ENCODE measurements at places on chromosomes 13 and 19. TPM values are rescaled to one million over a fixed set of nuclear protein-coding genes. Genes with fewer than 3 reads are reported as not detected.

- DNase-seq, result no peak
Observed at GRCh38 chr13:97855570-97856303, 97.7 kb upstream of the IPO5 start.

Gene NBEA
- total RNA-seq, result 0.12 TPM

Gene ZNF763
- 0.85 TPM for total RNA-seq

Gene FCAR
- total RNA-seq, result not detected

Gene SIGLEC5
- total RNA-seq, result not detected

Gene AP1M2
- total RNA-seq, result not detected

Gene FBL
- total RNA-seq, result 453 TPM

Data from activated CD8-positive, alpha-beta memory T cell treated with anti-CD3 and anti-CD28 coated beads, Interleukin-2, amount 10 ng/mL, durations not matched to agents 7 days and 5 days (primary cell).